Pancreas (tissue), 10 donors: ENCODE measurements at places on chromosomes 16 and 17. TPM values are rescaled to one million over a fixed set of nuclear protein-coding genes. Genes with fewer than 3 reads are reported as not detected.

FSCN2 gene
- total RNA-seq: 11.1 TPM

CCL1 gene
- not detected for total RNA-seq

SOST gene
- not detected for total RNA-seq

DNA sequence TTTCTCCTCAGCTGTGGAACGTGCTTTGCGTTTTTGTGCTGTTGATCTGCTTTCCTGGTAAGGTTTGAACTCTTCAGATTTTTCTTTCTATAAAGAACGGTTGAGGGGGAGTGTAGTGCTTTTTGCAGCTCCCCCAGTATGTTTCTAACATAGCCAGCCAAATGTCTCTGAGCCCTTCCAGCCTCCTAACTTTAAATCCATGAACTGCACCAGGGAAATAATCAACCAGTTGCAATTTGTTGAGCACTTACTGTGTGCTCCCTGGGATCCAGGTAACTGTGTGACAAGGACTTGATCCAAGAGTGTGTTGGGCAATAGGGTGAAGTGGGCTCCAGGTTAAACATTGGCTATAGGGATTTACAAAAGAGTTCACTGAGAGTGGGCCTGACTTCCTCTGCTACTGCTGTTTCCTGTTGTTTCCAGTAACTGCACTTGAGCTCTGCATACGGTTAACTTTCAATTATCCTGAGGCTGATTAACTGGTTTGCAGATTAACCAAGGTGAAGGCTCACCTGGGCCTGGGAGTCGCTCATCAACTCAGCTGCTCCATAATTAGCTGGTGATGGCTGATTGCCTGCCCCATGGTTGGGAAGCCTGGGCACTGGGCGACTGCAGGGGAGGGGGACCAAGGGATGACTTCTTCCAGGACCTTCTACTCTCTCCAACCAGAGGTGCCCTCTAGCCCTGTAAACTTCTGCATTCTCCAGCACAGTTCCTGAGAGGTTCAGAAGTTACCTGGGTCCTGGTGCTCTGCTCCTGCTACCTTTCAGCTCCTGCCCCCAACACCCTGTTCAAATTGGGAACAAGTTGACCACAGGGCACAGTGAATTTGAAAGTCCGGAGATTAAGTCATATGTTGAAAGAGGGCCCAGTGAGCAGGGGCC, 19.5 kb downstream of the HLF start:
- no peaks in the 10 kb centered on the region for H3K27me3 ChIP-seq
- H3K36me3 ChIP-seq: no peaks in the 10 kb centered on the region
- H3K27ac ChIP-seq: peak overlapping the region; percentile 49

DNA sequence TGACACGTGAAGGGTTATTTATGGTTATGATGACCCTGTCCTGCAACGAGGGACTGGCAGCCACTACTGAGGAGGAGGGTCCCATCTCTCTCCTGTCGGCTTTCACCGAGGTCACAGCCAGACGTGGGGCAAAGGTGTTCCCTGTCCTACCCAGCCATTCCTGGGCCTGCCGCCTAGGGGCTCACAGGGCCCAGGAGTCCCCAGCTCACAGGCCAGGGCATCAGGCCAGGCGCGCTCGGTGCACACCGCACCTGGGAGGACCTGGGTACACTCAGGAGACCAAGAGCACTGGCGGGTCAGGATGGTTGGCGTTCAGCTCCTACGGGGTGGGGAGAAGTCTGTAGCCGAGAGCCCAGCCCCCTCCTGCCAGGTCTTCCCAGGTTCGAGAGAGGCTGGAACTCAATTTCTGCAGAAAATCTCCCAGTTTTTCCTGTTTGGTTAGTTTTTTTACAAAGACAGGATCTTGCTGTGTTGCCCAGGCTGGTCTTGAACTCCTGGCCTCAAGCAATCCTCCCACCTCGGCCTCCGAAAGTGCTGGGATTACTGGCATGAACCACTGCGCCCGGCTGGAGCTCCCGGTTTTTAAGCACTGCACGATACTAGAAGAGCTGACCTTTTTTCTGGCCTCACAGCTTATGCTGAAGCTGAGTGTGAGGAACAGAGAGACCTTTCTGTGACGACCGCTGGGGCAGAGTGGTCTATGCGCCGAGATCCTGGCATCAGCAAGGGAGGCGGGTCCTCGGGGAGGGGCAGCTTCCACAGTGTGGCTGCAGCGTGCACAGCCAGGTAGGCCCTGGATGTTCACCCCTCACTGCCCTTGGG, 7.7 kb downstream of the CYBC1 start:
- no peak for DNase-seq
- no peak overlapping the region for H3K4me3 ChIP-seq
- H3K27me3 ChIP-seq: no peaks in the 10 kb centered on the region

GRCh38 chr16:8600144-8600775, 9.9 kb upstream of the TMEM114 start:
- no peaks in the 10 kb centered on the region for H3K27me3 ChIP-seq
- no peaks in the 10 kb centered on the region for H3K4me1 ChIP-seq
- no peak for DNase-seq
- H3K4me3 ChIP-seq: no peak overlapping the region
- no peak overlapping the region for H3K27ac ChIP-seq

DNA sequence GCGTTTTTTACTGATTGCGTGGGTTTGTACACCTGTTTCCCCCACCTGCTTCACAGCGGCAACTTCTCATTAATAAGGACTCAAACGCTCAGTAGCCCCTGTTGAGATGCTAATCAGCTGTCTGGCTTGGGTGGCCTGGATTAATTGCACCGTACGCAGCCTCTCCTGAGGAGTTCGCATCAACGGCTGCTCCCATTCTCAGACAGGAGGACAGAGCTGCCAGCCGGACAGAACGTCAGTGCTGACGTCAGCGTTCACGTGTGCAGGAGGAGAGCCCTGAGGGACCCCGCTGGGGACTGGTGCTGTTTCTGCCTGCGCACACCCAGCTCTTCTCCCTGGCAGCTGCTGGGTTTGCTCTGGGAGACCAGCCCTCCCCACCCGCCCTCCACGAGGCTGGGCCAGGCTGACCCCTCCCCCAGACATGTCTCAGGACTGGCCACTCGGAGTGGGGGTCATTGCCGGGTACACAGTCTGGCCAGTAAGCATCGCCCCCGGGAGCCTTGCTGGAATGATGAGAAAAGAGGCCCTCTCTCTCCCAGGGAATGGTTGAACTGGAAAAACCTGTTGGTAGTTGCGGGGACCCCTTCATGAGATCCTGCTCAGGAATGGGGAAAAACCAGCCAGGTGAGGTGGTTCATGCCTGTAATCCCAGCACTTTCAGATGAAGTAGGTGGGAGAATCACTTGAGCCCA, 5.7 kb upstream of the BANP start:
- H3K27ac ChIP-seq: peak overlapping the region; percentile 86
- H3K27me3 ChIP-seq: no peaks in the 10 kb centered on the region
- peaks cover 9% of the 10 kb centered on the region for H3K4me1 ChIP-seq
- no peak overlapping the region for H3K4me3 ChIP-seq
- DNase-seq: peak; percentile 84
- H3K36me3 ChIP-seq: no peaks in the 10 kb centered on the region

- H3K27ac ChIP-seq: no peak overlapping the region
- H3K4me1 ChIP-seq: no peaks in the 10 kb centered on the region
- no peaks in the 10 kb centered on the region for H3K27me3 ChIP-seq
- H3K4me3 ChIP-seq: no peak overlapping the region
Observed at GRCh38 chr17:3851461-3852100, 5.5 kb upstream of the NCBP3 start.

DNA sequence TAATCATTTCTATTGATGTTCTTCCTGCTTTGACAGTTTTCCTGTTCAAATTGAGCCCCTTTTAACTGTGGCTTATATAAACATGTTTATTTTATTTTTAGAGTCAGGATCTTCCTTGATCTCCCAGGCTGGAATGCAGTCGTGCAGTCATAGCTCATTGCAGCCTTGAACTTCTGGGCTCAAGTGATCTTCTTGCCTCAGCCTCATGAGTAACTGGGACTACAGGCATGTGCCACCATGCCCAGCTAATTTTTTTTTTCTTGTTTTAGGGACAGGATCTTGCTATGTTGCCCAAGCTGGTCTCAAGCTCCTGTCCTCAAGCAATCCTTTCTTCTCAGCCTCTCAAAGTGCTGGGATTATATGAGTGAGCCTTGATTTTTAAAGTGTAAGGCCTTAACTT, 14.7 kb downstream of the PHKB start:
- no peak overlapping the region for H3K27ac ChIP-seq
- no peaks in the 10 kb centered on the region for H3K36me3 ChIP-seq
- H3K4me3 ChIP-seq: no peak overlapping the region
- no peaks in the 10 kb centered on the region for H3K4me1 ChIP-seq
- no peak for DNase-seq

- no peaks in the 10 kb centered on the region for H3K4me1 ChIP-seq
- DNase-seq: no peak
- H3K4me3 ChIP-seq: no peak overlapping the region
- H3K27me3 ChIP-seq: no peaks in the 10 kb centered on the region
Observed at GRCh38 chr17:43468691-43469139, 15.1 kb upstream of the DHX8 start.

DNA sequence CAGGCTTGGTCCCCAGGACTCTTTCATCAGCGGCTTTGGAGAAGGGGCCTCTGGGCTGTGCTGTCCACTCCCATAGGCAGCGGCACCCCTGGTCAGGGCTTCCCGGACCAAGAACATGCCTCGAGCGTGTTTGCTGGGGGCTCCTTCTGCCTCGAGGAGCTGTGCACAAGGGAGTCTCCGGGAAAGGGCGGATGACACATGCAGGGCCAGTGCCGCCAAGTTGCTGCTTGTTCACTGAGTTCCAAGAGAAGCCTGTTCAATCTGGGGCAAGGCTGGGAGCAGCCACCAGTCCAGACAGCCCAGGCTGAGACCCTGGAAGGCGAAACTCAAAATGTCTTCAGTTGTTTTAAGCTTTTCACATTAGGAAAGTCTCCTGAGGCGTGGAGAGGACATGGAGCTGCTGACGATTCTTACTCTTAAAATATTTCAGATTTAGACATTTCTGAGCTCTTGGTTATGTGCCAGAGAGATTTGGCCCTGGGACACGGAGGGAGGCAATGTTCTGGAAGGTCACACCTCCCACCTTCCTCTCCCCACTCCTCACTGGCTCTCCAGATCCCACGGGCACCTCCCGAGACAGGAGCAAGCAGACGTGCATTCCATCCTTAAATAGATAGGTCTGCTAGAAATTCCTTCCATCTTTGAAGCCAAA, 84.5 kb upstream of the ZNF469 start:
- DNase-seq: no peak
- no peak overlapping the region for H3K4me3 ChIP-seq
- no peaks in the 10 kb centered on the region for H3K4me1 ChIP-seq
- H3K36me3 ChIP-seq: no peaks in the 10 kb centered on the region
- H3K27ac ChIP-seq: no peak overlapping the region
- no peaks in the 10 kb centered on the region for H3K27me3 ChIP-seq

- no peak overlapping the region for H3K4me3 ChIP-seq
- H3K27ac ChIP-seq: no peak overlapping the region
- DNase-seq: no peak
- no peaks in the 10 kb centered on the region for H3K4me1 ChIP-seq
- no peaks in the 10 kb centered on the region for H3K27me3 ChIP-seq
- no peaks in the 10 kb centered on the region for H3K36me3 ChIP-seq
Observed at GRCh38 chr17:61157246-61157886, 242.3 kb upstream of the TBX2 start.

DNA sequence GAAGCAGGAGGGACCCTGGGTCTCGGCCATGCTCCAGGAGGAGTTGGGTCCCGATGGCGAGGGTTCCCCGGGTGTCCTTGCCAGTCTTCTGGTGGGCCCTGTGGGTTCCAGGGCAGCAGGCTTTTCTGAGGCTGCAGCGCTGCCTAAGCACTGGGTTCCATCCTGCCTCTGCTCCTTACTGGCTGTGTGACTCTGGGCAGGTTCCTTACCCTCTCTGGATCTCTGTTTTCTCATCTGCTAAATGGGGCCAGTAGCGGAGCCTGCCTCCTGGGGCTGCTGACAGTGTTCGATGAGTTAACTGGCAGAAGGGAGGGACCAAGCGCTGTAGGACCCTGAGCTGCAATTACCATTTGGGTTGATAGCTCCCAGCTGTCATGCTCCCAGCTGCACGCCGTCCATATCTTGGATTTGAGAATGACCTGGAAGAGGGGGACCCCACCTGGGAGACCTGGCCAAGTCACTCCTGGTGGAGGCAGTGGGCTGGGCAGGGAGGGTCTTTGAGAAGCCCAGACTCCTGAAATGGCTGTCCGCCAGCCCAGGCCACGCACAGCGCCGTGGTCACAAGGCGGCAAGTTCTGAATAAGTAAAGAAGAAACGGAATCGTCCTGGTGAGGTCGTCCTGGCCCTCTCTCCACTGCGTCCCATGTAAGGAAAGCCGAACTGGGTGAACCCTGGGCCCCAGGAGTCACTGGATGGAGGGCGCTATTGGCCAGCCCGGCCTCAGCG, 47.2 kb upstream of the GSE1 start:
- no peaks in the 10 kb centered on the region for H3K36me3 ChIP-seq
- no peak overlapping the region for H3K27ac ChIP-seq
- no peaks in the 10 kb centered on the region for H3K27me3 ChIP-seq
- H3K4me1 ChIP-seq: peaks cover 8% of the 10 kb centered on the region
- no peak overlapping the region for H3K4me3 ChIP-seq

DNA sequence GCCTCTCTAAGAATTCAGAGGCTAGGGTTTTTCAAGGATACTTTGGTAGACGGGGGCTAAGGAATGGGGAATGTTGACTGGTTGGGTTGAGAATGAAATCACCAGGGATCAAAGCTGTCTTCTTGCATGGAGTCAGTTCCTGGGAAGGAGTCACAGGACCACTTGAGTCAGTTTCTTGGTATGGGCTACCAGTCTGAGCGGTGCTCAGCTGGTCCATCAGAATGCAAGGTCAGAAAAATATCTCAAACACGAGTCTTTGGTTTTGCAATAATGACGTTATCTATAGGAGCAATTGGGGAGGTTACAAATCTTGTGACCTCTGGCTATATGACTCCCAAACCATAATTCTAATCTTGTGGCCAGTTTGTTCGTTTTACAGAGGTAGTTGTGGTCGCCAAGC, 18.4 kb downstream of the CHD9NB start:
- no peak overlapping the region for H3K27ac ChIP-seq
- H3K4me3 ChIP-seq: no peak overlapping the region
- DNase-seq: no peak
- no peaks in the 10 kb centered on the region for H3K27me3 ChIP-seq
